ENCODE measurements at places on chromosomes 3 and 15. TPM values are rescaled to one million over a fixed set of nuclear protein-coding genes. Genes with fewer than 3 reads are reported as not detected.

The MLF1 gene
- polyA plus RNA-seq = 22.9 TPM

The TM4SF4 gene
- polyA plus RNA-seq = 4.4 TPM

DNA sequence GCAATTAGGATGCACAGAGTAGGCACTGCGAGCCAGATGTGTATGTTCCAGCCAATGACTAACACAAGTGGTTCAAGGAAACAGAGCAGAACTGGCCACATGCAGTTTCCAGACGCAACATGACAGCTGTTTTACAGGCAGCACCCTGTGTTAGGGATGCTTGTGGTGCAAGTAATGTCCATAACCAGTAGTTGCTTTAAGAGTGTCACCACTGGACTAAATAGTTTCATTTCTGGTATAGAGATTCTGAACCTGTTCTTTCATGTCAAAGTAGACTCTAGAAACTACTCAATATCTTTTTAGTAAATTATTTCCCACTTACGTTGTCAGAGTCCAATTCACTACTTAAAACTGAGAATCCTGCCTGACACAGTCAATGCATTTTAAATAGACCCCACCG lies 14.5 kb upstream of the LPP start:
- DNase-seq = no peak

DNA sequence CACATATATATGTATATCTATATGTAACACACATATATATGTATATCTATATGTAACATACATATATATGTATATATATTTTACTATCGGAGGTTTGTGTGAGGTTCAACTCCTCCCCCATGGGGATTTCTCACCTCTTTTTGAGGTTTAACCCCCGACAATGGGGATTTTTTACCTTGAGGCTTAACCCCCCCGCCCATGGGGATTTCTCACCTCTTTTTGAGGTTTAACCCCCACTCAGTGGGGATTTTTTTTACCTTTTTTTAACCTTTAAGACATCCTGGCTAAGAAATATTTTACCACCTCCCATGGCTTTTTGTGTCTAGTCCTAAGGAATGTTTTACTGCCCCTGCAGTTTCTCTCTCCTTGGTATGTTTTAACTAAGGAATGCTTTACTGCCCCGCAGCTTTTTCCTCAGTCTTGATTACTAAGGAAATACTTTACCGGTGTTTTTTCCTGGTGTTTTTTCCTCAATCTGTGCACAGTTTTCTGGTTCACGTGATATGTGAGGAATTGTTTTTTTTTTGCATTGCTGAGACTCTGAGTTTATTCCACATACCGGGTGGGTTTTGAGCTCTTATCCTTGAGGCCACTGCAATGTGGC lies 185.2 kb downstream of the KLF13 start:
- no peak for DNase-seq

DNA sequence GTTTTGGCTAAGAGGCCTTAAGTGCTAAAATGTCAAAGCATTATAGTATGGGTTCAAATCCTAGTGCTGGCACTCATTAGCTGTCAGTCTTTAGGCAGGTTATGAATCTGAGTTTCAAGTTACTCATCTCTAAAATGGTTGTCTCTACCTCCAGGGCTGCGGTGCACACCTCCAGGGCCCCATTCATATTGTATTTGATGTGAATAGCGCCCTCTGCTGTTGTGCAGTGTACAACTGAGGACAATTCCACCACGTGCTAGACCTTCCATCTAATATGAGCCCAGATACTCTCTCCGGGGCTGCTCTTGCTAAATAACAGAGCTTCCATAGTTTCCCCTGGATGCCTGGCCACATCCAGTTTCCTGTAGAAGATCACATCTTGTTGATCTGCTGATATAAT lies 54.3 kb downstream of the OXNAD1 start:
- no peak for DNase-seq

DNA sequence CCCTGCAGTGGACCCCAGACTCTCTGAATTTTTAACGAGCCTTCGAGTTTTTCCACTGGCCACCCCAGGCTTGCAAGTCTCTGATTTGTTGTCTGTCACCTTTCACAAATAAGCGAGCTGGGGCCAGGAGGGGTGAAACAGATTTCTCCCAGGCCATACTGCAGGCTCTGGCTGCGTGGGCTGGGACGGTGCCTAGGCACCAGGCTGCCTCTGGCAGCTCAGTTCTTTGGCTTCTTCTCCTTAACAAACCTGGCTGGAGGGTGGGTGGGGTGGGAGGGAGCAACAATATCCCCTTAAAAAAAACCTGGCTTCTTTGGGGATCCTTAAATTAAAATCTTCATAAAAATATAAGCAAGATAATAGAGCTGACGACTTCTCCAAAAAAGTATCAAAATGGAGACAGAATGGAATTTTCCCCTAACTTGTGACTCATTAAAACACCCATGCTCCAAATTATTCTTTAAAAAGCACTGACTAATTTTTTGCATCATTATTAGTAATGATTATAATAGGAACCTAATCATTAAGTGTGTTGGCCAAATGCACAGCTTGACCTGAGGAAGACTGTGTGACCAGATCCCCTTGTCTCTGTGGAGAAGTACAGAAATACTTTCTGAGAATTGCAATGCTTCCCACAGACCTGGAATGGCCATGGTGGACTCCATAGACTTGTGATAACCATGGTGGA lies 84.1 kb downstream of the SNRK start:
- DNase-seq = no peak

DNA sequence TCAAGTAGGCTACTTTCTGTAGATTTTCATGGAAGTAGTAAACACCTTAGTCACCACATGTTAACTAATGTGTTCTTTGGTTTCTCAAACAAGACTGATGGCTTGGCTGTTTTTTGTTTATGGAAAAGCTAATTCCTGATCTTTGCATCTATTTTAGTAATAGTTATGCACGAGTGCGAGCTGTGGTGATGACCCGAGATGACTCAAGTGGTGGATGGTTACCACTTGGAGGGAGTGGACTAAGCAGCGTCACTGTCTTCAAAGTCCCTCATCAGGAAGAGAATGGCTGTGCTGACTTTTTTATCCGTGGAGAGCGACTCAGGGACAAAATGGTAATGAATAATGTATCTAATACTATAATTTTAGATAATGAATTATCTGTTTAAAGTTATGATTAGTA lies 46.6 kb downstream of the SPRED1 start:
- DNase-seq = no peak

DNA sequence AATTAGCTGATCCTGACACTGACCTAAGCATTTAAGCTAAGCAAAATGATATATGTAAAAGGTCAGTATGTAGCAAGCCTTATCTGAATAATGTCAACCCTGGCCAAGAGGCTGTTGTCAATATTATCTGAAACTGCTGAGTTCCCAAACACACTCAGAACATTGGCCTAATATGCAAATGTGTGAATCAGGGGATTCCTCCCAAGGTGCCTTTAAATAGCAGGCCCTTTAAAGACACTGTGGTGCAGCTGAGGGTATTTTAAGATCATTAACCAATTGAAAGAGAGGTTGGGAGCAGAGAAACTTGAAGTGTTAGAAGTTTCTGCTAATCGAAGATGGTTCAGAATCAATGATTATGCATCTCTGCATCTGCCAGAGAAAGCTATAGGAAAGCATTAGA lies 207.0 kb downstream of the NTRK3 start:
- no peak for DNase-seq

Measured in lung (tissue), 17 donors.